ENCODE measurements at places on chromosomes 3 and 15.

- no peak for DNase-seq
These were observed 254.7 kb downstream of the SOX2 start for GRCh38 chr3:181966393-181966792.

DNA sequence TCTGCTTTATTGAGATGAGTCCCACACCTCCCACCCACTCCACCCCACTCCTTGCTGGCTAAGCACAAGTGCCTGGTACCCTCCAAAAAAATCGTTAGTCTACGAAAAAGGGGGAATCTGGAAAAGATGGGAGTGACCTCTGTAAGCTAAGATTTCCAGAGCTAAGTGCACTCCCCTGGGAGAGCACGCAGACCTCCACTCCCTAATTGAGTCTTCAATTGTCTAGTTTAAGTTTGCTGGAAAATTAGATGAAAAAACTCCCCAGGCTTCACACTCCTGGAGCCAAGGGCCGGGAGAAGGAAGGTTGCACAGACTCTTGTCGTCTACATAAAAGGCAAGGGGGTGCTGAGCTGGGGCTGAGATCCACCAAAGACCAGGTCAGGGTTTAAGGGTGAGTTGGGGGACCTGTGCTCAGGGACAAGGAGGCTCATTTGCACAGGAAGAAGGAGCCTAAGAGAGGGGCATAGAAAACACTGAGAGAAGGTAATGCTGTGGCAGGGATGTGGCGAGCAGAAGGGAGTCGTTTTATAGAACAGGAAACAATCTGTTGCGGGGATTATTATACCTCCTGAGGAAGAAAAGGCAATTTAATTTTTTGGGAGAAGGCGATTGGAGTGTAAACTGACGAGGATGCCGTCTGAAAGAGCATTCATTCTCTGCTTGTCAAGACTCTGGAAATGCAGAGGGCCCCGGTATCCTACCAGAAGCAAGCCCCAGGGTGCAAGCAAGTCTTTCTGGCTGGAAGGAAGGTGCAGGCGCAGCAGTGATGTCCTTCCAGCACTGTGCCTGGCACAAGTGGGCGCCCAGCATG is 126.5 kb upstream of the DLG1 start:
- DNase-seq = no peak

- no peak for DNase-seq
These were observed 15.1 kb upstream of the CBLB start for GRCh38 chr3:105883798-105884377.

DNA sequence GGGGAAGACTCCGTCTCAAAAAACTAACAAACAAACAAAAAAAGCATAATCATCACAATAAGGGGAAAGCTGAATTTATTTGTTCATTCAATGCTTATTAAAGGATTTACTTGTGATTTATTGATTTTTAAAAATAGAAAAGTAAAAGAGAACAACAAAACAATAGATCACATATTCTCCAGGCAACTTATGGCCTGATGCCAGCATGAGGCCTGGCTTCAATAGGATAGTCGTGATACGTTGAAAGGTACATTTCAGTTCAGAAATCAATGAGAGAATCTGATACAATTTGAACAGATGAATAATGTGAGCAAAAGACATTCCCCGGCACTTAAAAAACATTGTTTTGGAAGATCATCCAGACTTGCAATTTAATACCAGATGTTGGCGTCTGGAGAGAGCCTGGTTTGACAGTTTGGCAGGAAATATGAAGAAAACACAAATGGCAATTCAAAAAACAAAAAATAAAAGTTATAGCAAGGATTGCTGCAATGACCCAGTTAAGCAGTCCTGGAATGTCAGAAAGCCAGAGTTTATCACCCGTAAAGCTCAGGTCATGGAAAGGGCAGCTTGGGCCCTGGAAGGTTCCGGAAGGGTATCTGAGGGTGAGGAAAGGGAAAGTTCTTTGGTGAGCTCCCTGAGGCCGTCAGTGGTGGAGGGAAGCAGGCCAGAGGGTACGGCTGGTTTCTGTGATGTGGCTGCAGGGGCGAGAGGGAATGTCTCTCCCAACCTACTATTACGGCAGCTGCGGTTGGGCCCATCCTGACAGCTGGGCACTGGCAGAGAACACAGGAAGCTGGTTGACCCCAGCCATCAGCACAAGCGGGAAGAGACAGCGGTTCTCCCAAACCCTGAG is 230.2 kb upstream of the HES1 start:
- DNase-seq = no peak

DNA sequence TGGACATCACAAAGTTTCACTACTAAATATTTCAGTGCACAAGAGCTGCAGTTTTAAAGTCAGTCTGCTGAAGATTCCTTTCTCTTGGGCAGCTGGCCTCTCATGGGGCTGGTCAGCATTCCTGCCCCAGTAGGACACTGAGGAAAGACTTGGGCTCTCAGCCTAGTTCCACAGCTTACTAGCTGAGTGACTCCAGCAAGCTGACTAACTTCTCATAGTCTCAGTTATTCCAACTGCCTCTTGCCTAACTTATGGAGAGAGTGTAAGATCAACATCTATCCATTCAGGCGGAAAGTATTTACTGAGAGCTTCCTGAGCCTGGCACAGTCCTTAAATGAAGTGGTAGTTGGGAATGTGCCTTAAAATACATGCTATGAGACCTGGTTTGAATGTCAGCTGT is 27.0 kb downstream of the TM4SF4 start:
- DNase-seq = no peak

- no peak for DNase-seq
These were observed 34.0 kb upstream of the GNB5 start for GRCh38 chr15:52225230-52225629.

Data from NCI-H1417 treated with DMSO at 0.1 percent for 48 hours (cell line).